ENCODE measurements at places on chromosomes 5 and 9. TPM values are rescaled to one million over a fixed set of nuclear protein-coding genes. Genes with fewer than 3 reads are reported as not detected.

DNA sequence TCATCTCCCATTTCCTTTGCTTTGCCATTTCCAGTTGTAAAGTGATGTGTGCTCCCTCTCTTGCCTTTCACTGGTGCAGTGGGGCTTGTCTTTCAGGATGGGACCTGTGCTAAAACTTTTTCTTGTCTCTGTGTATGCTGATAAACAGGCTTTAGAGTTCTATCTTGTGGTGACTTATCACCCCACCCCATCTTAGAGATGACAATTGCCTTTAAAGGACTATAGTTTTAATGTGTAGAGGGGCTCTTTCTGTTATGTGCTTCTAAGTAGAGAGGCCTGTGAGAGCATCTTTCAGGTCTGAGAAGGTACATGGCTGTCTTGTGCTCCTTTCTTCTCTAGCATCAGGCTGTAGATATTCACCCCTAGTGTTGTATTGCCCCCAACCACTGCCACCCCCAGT, 21.9 kb downstream of the MAN2A1 start:
- DNase-seq: no peak

DNA sequence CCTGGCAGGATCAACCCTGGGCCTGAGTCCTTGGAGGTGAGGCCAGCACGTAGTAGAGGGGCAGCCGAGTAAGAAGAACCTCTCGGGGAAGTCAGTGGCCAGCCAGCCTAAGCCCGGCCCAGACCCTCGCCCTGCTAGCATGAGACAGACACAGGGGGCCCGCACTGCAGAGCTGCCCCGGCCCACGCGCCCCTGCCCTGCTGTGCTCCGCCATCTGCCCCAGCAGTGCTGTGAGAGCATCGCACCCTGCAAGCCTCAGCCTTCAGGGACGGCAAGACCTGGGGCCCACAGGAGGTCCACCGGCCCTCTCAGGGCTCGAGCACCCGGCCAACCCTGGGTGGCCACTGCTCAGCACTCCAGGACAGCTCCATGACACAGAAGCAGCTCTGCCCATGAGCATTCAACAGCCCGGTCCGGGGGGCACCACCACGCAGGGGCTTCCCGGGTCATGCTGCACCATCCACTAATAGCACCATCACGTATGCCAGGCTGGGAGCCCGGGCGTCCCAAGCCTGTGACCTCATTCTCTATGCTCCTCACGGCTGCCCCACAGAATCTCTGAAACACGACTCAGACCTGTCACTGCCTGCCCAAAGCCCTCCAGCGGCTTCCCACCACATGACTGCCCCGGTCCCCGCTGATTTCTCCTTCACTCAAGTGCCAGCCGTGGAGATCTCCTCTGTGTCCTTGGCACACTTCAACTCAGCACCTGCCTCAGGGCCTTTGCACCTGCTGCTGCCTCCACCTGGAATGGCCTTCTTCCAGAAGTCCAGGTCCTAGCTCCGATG, 38.1 kb downstream of the ADAMTS2 start:
- DNase-seq: no peak

GRCh38 chr9:134861595-134862334, 18.8 kb upstream of the FCN2 start:
- no peak for DNase-seq

Gene NUTM2G
- not detected for total RNA-seq

Gene SCGB3A2
- total RNA-seq: not detected

GRCh38 chr9:71213633-71214032, 92.2 kb upstream of the TRPM3 start:
- no peak for DNase-seq

DNA sequence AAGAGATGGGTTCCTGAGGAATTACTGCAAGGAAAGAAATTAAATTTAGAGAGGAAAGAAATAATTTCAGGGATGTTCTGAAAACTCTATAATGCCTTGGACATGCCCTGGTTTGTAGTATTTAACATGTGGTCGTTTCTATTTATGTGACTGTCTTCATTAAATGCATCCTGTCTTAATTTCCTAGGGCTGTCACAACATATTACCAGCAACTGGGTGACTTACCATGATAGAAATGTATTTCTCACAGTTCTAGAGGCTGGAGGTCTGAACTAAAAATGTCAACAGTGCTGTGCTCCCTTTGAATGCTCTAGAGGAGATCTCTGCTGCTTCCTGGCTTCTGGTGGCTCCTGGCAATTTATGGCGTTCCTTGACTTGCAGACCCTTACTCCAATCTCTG, 287.7 kb downstream of the FBXL7 start:
- DNase-seq: no peak

GRCh38 chr9:134456756-134457305, 130.6 kb downstream of the RXRA start:
- DNase-seq: no peak

- DNase-seq: no peak
Observed at GRCh38 chr9:80664327-80665210, 1024.8 kb downstream of the TLE1 start.

DNA sequence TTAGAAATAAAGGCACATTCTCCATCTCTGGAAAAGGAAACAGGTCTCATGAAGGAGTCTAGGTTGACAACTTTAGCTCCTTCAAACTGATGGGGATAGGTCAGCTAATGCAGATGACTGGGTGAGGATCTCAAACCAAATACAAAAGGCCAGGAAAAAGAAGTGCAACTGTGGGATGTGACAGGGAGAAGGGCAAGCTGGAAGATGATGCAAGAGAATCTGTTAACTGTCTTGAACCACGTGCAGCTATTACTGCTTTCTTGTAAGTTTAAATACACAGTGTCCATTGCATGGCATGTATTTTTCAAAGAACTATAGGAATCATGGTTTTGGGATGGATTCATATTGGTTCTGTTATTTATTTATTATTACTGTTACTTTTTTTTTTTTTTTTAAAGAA, 331.8 kb downstream of the NDUFS4 start:
- DNase-seq: no peak

Gene F2RL1
- total RNA-seq: 0.73 TPM

DNA sequence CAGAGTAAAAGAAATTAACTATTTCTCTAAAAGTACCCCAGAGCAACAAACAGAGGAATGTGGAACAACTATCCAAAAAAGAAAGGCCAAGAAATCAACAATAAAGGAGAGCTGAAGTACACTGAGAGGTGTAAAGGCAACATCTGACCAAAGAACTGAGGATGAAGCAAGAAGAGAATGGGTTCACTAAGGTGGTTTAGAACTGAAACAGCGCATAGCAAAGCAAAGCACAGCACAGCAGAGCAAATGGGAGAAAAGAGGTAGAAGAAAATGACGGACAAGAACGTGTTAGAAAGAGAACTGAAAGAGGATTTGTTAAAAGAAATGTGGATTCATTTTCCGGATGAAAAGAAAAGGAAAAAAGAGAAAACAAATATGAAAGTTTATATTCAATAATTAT, 25.8 kb downstream of the RFX3 start:
- DNase-seq: no peak

GRCh38 chr9:15529566-15530324, 19.0 kb upstream of the PSIP1 start:
- DNase-seq: no peak

DNA sequence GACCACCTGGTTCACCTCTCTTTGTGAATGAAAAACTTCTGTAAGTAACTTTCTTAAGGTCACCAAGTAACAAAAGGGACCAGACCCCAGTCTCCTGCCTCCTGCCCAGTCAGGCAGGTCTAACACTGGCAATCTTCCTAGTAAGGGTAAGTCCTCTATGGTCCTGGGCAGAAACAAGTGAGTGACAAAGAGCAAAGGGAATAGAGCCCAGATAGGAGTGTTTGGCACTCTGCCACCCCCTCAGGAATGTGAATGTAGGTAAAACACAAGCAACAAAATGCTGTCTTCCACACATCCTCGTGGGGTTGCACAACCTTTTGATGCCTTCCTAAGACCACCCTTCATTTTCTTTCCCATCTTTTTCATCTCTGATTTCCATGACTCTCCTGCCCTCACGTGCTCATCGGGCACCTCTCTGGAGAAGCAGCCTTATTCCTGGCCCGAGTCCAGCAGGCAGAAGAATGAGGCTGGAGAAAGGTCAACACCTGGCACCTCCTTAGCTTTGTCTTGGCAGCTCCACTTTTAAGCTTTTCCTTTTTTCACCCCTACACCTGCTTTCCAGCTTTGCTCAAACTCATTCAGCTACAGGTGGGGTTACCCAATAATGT, 90.2 kb upstream of the LHFPL2 start:
- DNase-seq: no peak

DNA sequence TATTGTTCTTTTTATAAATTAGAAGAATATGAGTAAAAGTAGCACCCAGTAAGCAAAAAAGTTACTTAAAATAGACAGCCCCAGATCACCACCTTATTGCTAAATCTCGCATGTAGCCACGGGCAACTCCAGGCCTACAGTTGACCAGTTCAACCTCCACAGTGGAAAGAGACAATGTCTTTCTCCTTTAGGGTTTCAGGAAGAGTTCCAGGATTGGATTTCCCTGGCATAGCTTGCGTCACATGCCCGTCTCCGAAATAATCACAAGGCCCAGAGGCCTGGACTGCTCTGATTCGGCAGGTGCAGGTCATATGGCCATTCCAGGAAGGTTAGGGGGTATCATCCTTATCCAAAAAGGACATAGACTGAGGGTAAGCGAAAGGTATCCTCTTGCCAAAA, 9.9 kb upstream of the PFDN1 start:
- DNase-seq: no peak

DNA sequence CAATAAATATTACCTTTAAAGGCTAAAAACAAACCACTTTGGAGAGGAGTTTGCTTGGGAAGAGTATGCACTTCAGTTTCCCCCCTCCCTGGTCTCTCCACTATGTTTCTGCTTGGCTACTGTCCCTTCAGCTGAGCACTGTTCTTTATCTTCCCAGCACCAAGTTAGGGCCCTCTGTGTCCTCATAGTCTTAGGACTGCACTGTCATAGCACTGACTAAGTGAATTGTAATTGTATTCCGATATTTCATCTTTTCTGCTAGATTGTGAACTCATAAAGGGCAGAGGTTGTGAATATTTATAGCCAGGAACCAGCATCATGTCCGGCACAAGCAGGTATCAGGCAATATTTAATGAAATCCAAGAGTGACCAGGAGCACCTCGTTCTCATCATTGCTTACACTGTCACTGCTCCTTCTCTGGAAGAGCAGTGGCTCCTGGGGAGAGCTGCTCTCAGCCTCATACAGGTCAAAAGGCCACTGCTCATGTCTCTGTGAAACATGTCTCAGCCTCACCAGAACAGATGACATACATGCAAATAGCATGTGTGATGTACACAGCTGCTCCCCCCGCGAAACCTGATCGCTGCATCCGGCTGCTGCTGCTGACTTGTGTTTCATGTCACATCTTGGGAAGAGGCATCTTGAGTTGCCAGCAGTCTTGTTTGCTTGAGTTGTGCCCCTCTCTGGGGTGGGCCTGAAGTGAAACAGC, 279.7 kb upstream of the MSX2 start:
- DNase-seq: no peak

DNA sequence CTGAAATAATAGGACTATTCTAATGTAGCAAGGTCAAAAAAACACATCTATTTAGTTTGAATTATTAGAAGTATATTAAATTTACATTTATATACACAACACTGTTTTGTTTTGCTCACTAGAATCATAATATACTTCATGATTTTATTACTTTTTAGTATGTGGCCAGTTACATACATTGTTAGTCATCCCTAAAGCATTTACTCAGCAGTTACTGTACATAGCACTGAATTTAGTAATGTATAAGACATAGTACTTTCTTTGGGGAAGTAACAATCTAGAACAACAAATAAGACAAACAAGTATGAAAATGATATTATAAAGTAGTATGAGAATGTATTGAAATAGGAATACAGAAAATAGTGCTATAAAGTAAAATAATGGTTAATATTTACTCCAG, 28.2 kb downstream of the ERCC8 start:
- no peak for DNase-seq

Gene FBXO10
- 8.4 TPM for total RNA-seq

- no peak for DNase-seq
Observed at GRCh38 chr9:37575001-37575400, 1.2 kb downstream of the FBXO10 start.

Data from Right ventricle myocardium inferior (tissue), 1 donor.